Mammary microvascular endothelial cell (primary cell): ENCODE measurements at places on chromosomes 2 and 18. TPM values are rescaled to one million over a fixed set of nuclear protein-coding genes. Genes with fewer than 3 reads are reported as not detected.

TMEM178A gene
- not detected in 2 replicates for total RNA-seq

FAM237A gene
- total RNA-seq = not detected in 2 replicates

CNDP1 gene
- total RNA-seq = not detected in 2 replicates

PRSS56 gene
- not detected in 2 replicates for total RNA-seq

LYPD6B gene
- total RNA-seq = not detected in 2 replicates

SERPINB8 gene
- total RNA-seq = 23.3 and 24.1 TPM in 2 replicates

CYRIA gene
- total RNA-seq = 7.5 and 10.2 TPM in 2 replicates

KIF1A gene
- 0.13 TPM in 1 of 2 replicates, not detected in the other for total RNA-seq

WIPF1 gene
- total RNA-seq = 12.4 and 17.1 TPM in 2 replicates

SCYGR7 gene
- not detected in 2 replicates for total RNA-seq

LTBP1 gene
- total RNA-seq = 27.4 and 27.5 TPM in 2 replicates

USP34 gene
- total RNA-seq = 48.1 and 48.9 TPM in 2 replicates

LONRF2 gene
- 0.30 TPM in 1 of 2 replicates, not detected in the other for total RNA-seq

CNPPD1 gene
- total RNA-seq = 35.3 and 37.0 TPM in 2 replicates

TBR1 gene
- total RNA-seq = not detected in 2 replicates

PLCL1 gene
- 2.0 and 3.2 TPM in 2 replicates for total RNA-seq

DSG1 gene
- not detected in 2 replicates for total RNA-seq

ELOA2 gene
- not detected in 2 replicates for total RNA-seq

IMMT gene
- 68.4 and 81.7 TPM in 2 replicates for total RNA-seq
